ENCODE measurements at places on chromosomes 11 and 22.

DNA sequence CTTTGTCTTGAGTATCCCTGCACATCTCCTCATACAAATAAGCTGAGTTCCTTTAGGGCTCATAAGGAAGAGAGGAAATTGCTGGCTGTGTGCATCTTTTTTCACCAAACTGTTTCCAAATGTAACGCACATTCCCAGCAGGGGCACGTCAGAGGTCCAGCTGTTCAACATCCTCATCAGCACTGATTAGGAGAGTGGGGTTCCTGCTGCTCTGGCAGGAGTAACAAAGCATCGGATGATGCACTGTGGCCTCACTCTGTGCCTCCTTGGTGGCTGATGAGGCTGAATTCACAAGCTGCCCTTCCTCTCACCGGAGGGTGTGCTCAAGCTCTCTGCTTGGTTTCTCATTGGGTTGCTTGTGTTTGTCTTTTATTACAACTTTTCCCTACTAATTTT lies 35.5 kb upstream of the SLC25A1 start:
- DNase-seq: no peak

DNA sequence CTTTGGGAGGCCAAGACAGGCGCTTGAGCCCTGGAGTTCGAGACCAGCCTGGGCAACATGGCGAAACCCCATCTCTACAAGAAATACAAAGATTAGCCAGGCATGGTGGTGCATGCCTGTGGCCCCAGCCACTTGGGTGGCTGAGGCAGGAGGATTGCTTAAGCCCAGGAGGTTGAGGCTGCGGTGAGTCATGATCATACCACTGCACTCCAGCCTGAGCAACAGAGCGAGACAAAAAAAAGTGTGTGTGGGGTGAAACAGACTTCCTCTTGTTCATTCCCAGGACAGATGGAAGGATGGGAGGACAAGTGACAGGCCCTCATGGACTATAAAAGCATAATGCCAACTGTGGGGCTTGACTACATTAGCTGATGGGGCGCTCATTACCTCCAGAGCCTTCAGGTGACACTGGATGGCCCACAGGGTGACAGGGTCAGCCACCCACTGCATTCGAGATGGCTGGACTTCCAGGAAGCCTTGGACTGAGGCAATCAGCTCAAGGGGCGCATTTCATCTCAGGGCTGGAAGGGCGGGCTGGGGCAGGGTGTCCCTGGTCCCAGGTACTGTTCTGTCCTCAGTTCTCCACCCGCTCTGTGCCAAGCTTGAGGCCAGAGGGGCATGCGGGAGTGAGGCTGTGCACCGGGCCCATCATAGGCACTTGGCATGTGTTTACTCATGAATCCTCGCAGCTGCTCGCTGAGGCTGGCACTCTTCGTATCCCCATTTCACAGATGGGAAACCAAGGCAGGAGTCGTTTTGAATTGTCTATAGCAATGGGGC lies 12.5 kb downstream of the NPTXR start:
- no peak for DNase-seq

- peak; percentile 27 for DNase-seq
These were observed 44.9 kb upstream of the DRD2 start for GRCh38 chr11:113519989-113520613.

GRCh38 chr11:95985174-95985808 lies 61.4 kb upstream of the MTMR2 start:
- DNase-seq: no peak

GRCh38 chr22:48287031-48287430 lies 1524.6 kb downstream of the TBC1D22A start:
- no peak for DNase-seq

DNA sequence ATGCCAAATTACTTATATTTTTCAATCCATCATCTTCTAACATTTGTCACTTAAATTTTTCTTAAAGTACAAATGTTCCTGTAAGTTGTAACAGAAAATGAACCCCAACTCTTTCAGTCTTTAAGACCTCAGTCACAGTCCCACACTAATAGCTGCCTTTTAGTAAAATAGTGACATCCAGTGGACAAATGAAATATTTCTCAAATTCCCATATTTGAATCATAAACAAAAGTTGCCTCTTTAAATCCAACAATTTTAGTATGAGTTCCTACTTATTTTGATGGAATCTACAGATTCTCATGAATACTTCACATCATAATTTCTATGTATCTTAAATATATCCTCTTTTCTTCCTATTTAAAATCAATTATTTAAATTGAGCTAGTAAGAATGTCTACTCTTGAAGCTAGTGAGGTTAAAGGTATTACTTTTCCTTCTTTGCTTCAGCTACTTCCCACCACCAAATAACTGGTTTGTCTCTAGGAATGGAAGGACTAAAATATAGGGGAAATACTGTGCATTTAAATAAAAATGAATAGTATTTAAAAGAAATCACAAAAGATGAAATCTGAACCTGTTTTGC lies 9.2 kb downstream of the LIN7C start:
- DNase-seq: no peak

- DNase-seq: no peak
These were observed 27.0 kb upstream of the POU2AF1 start for GRCh38 chr11:111406091-111406490.

DNA sequence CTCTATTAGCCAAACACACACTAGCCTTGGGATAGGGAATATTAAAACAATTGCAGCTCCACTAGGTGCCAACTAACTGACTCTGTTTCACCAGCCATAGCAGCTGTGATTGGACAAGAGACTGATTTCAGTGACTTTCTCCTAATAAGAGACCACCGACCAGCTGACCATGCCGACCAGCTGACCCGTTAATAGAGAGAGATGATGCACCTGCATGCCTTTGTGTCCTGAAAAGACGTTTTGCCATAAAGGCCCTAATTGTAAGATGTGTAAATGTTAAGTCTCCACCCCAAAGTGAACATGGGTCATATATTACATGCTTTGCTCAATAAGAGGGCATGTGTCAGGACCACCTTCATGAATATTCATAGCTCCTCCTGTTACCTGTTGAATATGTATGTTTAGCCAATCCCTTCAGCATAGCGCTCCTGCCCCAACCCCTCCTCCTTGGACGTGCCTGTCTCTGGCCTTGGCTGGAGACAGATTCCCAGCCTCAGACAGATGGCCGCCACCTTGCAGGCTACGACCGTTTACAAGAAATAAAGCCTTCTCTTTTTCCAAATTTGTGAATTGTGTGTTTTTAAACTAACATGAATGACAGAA lies 1.3 kb upstream of the NADSYN1 start:
- DNase-seq: no peak

DNA sequence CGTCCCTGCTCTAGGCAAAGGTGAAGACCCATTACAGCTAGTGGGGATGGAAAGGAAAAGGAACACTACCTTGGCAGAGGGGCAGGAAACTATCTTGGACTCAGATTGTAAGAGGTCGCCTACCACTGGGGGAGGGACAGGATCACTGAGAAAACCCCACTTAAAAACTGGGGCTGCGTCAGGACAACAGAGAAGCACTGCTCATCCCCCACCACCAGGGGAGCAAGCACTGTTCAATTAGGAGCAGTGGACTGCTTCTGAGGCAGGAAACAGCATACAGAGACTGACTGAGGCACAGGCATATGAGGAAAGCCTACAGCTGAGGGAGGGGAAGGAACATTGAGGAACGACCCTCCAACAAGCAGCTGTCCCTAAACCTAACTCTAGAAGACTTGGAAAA lies 20.8 kb upstream of the DLAT start:
- no peak for DNase-seq

GRCh38 chr11:13349046-13349445 lies 71.5 kb downstream of the BMAL1 start:
- DNase-seq: no peak

- DNase-seq: no peak
These were observed 255.5 kb downstream of the TENM4 start for GRCh38 chr11:79185351-79185750.

DNA sequence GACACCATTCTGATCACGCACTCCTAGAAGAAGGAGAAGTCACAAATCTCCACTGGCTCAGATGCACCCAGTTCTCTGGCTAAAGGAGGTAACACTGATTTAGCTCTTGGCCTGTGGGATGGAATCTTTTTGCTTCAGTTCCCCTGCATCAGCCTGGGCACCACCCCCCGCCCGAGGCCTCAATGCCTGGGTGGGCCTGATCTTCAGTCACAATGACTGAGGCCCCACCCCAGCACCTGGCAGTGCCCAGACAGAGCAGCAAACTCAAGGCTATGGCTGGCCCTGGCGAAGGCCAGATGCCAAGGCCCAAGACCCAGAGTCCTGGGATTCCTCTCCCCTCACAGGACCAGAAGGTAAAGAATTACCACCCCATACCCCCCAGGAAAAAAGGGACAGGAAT lies 5.0 kb downstream of the CYB561A3 start:
- no peak for DNase-seq

- no peak for DNase-seq
These were observed 251.3 kb upstream of the PLET1 start for GRCh38 chr11:112511911-112512310.

DNA sequence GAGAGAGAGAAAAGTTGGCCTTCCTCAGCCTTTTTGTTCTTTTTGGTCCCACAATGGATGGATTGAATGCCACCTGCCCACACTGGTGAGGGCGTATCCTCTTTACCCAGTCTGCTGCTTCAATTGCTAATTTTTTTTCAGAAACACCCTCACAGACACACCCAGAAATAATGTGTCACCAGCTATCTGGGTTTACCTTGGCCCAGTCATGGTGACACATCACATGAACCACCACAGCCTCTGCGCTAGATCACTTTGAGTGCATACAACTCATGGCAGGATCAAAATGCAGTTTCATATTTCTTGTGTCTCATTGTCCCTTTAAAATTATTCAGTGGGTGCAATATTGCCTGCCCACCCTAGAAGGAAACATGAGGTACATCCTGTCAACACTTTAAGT lies 63.3 kb downstream of the ADAMTS15 start:
- no peak for DNase-seq

- no peak for DNase-seq
These were observed 921.7 kb upstream of the API5 start for GRCh38 chr11:42390116-42390515.

DNA sequence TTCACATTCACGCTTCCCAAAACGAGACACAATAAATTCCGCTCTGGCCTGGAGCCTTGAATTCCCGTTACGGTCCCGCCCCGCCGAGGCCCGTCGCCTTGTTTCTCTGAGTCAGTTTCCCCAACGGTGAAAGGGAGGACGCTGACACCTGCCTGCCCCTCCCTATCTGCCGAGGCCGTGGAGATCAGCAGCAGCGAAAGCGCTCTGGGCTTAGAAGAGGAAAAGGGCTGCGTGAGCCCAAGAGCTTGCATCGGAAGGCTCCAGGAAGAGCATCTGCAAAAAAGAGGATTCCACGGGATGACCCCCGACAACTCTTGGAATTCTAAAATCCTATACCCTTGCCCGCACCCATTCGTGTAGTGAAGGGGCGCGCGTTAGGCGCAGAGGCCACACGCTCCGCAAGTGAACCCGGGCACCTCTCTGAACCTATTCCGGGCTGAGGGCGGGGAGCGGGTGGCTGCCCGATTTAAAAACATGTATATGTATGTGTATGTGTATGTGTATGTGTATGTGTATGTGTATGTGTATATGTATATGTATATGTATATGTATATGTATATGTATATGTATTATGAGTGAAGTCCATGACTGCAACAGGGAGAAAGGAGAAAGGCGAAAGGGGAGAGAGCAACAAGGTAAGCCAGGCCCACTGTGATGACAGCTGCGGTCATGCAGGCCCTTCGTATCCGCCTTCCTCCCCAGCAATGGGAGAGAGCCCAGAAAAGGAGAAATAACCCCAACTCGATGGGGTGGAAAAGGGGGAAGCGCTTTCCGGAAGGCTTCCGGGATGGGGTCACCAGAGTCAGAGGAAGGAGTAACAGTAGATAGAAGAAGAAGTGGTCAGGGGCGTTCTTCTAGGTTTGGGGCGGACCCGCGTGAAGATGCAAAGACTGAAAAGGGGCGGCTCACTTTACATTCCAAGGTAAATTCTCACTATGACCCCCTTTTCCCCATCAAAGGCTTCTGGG lies 948 bp upstream of the MRTFA start:
- DNase-seq: no peak

- DNase-seq: no peak
These were observed 790 bp downstream of the IFITM5 start for GRCh38 chr11:298406-299065.

DNA sequence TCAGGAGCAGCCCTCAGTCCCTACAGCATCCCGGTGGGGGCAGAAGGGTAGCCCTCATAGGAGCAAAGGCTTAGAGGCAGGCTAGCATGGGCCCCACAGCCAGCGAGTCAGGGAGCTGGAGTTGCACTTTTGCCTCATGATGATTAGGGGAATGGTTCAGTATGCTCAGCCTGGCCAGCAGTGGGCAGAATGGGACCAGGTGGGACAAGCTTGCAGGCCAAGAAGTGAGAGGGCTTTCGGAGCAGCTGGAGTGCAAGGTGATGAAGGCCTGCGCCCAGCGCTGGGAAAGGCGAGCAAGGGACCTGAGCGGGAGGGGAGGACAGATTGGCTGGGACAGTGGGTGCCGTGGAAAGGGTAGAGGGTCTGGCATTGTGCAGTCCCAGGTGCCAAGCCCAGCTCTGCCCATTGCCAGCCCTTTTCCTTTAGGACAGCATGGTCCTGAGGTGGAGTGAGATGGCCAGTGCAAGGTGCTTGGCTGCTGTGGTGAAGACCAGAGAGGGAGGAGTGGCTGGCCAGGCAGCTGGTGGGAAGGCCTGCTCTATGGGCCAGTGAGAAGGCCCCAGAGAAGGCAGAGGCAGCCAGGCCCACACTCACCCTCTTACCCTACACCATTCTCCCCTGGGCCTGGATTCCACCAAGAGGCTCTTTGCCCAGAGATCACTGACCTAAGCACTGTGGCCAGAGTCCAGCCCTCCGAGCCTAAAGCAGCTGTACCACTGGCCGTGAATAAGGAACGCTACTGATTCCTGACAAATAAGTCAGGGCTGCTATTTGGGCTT lies 47.9 kb upstream of the SUSD2 start:
- DNase-seq: no peak

DNA sequence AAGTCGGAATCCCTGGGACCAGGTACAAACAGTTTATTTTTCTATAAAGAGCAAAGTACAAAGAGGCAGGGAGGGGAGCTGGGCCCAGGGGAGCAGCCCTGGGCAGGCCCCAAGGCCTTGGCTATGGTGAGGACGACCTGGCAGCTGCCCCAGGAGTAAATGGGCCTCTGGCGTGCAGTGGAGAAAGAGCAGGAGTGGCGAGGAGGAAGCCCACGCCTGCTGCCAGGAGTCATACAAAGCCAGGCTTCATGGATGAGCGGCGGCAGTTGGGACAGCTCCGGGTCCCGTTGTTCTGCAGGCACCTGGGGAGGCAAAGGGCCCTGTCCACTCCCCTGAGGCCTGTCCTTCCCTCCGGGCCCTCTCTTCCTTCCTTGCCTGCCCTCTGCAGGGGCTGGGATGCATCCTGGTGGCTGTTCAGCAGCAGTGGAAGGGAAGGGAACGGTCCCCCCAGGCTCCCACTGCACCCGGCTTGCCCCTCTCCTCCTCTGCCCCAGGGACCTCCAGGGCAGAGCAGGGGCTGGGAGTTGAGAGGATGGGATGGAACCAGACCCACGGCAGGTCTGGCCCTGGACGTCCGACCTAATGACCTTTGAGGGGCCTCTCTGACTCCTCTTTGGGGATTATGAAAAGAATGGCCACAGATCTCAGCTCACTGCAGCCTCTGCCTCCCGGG lies 11.1 kb downstream of the RAPSN start:
- no peak for DNase-seq

GRCh38 chr11:110972640-110973039 lies 260.4 kb upstream of the ARHGAP20 start:
- no peak for DNase-seq

Measured in NCI-H1417 treated with DMSO at 0.1 percent for 48 hours (cell line).